PC-9 (cell line): ENCODE measurements at places on chromosomes 16 and 17. TPM values are rescaled to one million over a fixed set of nuclear protein-coding genes. Genes with fewer than 3 reads are reported as not detected.

Gene DNAJA2
- total RNA-seq, result 78.9 and 89.8 TPM in 2 replicates

Gene CHRNE
- total RNA-seq, result 0.23 and 0.24 TPM in 2 replicates

Gene B9D1
- total RNA-seq, result 40.2 and 58.7 TPM in 2 replicates

Gene USP6
- total RNA-seq, result 0.11 TPM in 1 of 2 replicates, not detected in the other

Gene ELP5
- total RNA-seq, result 31.8 and 45.1 TPM in 2 replicates

Gene MYH1
- total RNA-seq, result not detected in 2 replicates

Gene FTO
- 49.2 and 58.1 TPM in 2 replicates for total RNA-seq

Gene SMYD4
- total RNA-seq, result 19.0 and 23.3 TPM in 2 replicates

Gene PKMYT1
- 105 and 112 TPM in 2 replicates for total RNA-seq

Gene MVD
- total RNA-seq, result 146 and 168 TPM in 2 replicates

Gene EPN3
- total RNA-seq, result 15.6 and 22.8 TPM in 2 replicates

DNA sequence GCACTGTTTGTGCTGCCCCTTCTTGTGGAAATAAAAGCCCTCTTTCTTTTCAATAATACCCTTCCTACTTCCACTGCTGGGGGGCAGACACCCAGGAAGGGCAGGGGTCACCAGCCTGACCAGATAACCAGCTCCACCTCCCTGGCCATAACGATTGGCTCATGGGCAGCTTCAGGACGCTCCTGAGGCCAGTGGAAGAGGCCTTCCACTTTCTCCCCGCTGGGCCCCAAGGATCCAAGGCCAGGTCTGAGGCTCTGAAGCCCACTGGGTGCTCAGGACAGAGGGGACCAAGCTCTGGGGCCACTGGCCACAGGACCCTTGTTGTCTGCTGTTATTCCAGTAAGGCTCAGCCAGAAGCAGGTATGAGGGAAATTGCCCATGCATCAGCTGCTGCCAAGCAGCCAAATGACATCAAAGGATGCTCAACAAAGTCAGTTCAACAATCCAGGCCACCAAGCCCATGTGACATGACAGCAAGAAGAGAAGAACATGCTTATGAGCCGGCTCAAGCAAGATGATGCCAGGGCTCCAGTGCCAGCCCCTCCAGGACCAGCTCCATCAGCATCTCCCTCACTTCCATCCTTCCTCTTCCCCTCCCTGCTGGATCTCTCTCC is 238.8 kb downstream of the ZNF423 start:
- no peak for DNase-seq

GRCh38 chr17:61720016-61720795 is 129.2 kb upstream of the NACA2 start:
- no peak for DNase-seq

GRCh38 chr17:28874750-28875149 is 19.9 kb downstream of the ERAL1 start:
- DNase-seq, result no peak

DNA sequence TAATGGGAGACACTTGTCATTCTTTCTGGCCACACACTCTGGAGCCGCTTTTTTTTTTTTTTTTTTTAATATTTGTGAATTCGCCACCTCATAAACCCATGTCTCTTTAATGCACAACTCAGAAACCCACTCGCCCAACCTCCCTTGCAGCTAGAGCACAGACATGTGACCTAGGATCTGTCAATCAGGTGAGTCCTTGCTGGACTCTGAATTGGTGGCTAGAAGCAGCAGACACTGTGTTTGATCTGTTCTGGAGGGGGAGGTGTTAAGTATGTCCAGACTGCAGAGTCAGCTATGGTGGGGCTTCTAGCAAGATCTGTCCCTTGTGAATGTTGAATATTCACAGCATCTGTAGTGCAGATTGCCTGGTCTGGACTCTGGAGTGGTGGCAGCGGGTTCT is 112.1 kb downstream of the PRKCB start:
- DNase-seq, result no peak

DNA sequence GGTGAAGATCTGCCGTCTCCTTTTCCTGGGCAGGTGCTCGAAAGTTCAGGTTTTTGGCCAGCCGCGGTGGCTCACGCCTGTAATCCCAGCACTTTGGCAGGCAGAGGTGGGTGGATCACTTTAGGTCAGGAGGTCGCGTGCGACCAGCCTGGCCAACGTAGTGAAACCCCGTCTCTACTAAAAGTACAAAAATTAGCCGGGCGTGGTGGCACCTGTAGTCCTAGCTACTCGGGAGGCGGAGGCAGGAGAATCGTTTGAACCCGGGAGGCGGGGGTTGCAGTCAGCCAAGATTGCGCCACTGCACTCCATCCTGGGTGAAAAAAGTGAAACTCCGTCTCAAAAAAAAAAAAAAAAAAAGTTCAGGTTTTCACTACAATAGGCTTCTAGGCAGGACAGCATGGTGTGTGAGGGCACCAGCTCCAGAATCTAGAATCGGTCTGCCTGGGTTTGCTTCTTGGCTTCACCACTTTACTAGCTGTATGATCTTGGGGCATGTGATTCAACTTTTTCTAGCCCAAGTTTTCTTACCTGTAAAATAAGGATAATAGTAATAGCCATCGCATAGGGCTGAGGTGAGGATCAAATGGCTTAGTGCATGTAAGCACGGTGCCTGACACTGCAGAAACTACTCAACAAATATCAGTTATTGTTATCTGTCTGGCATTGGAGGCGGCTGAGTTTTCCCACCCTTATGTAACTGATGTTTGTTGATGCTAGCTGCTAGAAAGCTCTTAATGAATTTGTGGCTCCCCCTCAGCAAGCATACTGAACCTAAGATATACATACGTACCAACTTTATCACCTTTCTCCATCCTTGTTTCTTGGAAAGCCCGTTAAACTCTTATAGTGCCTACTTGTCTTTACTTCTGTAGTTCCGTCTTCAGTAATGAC is 1.3 kb downstream of the PSMD12 start:
- no peak for DNase-seq

- DNase-seq, result no peak
These were observed 133.6 kb downstream of the BANP start for GRCh38 chr16:88084881-88085280.

- no peak for DNase-seq
These were observed 66.4 kb downstream of the HELZ start for GRCh38 chr17:67178555-67178954.

DNA sequence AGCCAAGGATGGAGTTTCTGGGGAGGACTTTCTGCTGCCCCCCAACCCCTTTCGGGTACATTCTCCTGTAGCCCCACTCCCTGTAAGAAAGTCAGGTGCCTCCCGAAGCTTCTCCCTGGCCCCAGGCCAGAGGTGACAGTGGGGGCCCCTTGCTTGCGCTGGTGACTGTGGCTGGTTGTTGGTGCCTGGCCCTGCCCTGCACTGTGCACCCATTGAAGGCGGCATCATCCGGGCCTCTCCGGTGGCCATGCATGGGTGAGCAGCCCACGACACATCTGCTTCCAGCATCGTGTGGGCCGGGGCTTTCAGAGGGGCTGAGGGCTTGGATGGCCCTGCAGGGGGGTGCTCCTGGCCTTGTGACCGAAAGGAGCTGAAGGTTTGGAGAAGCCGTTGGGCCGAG is 297.0 kb downstream of the SEC14L1 start:
- DNase-seq, result no peak

DNA sequence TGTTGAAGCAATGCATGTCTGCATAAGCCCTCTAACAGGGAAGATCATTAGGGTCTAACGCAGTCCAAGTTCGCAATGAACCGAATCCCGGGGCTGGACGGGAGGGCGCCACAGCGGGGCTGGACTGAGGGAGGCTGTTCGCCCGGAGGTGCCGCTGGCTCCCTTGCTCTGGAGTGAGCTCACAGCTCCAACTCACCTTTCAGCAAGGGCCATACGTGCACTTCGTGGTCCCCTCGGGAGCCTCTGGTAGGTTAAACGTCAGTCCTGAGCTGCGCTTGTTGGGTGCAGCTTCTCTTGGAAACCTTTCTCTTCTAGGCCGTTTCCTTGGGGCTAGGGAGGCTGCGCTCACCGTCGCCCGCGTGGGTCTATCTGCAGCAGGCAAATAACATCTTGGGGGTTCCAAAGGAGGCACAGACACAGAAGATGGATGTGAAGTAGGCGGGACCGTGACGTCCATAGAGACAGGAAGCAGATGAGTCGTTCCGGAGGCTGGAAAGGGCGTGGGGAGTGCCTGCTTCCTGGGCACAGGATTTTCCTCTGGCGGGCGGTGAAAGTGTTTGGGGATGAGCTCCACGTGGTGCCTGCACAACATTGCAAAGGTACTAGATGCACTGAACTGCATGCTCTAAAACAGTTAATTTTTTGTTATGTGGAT is 21.9 kb downstream of the ATP2C2 start:
- no peak for DNase-seq

DNA sequence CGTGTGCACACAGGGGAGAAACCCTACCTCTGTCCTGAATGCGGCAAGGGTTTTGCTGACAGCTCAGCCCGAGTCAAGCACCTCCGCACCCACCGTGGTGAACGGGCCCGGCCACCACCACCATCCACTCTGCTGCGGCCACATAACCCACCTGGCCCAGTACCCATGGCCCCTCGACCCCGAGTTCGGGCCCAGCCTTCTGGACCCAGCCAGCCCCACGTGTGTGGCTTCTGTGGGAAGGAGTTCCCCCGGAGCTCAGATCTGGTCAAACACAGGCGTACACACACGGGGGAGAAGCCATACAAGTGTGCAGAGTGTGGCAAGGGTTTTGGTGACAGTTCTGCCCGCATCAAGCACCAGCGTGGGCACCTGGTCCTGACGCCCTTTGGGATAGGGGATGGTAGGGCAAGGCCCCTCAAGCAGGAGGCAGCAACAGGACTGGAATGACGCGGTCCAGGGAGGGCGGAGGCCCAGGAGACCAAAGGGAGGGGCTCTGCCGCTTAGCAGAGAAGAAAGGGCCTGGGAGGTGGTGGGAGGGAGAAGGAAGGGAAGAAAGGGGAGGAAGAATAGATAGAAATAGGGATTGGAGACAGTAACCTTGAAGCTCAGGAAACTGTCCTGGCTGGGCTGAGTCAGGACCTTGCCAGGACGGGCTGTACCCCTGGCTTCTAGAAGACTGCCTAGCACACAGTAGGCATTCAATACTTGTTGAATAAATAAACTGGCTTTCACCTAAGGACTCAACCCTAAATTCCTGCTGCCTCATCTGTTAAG is 3.6 kb downstream of the ZNF48 start:
- no peak for DNase-seq

GRCh38 chr16:51430716-51431369 is 279.8 kb upstream of the SALL1 start:
- no peak for DNase-seq

DNA sequence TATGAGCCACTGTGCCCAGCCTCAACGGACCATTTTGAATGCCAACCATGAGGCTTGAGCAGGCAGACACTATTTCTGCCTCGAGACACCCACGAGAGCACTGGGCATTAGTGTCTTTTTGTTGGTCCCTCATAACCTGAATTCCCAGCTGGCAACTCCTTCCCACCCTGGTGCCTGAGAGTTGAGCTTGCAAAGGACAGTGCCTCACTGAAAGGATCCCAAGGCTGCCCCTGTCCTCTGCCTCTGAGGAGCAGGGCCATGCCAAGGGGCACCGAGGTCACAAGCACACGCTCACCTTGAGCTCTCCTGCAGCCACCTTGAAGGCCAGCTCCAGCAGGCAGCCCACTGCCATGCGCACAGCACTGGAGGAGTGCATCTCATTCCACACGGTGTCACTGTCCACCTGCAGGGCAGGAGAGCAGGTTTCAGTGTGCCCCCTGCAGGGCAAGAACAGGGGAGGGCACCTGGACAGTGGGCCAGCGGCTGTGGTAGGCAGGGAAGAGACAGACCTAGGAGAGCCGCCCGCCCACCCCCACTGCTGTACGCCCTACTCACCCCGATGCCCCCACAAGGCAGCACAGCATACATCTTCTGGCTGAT is 12.8 kb downstream of the G6PC3 start:
- peak; percentile 58 for DNase-seq

GRCh38 chr17:21389394-21389793 is 13.2 kb downstream of the KCNJ12 start:
- DNase-seq, result no peak

DNA sequence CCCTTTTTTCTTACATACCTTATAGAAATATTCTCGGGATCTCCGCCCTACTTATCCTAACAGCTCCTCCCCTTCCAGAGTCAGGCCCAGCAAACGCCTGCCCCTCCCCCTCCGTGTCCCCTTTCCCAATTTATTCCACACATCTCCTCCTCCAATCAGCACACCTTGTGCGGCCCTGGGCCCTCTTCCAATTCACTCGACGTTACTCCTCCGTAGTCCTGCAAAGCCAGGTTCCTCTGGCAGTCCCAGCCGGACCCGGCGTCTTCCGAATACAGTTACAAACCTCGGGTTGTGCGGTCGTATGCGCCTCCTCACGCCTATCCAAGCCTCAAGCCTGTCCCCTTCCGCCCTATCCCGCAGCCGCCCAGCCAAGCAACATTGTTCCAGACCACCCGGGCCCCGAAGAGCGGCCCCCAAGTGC is 677 bp downstream of the CBX1 start:
- DNase-seq, result peak; percentile 73

- peak; percentile 92 for DNase-seq
These were observed 1.6 kb downstream of the COASY start for GRCh38 chr17:42563543-42563942.

GRCh38 chr17:28324781-28325180 is 5.8 kb downstream of the TMEM97 start:
- DNase-seq, result no peak

DNA sequence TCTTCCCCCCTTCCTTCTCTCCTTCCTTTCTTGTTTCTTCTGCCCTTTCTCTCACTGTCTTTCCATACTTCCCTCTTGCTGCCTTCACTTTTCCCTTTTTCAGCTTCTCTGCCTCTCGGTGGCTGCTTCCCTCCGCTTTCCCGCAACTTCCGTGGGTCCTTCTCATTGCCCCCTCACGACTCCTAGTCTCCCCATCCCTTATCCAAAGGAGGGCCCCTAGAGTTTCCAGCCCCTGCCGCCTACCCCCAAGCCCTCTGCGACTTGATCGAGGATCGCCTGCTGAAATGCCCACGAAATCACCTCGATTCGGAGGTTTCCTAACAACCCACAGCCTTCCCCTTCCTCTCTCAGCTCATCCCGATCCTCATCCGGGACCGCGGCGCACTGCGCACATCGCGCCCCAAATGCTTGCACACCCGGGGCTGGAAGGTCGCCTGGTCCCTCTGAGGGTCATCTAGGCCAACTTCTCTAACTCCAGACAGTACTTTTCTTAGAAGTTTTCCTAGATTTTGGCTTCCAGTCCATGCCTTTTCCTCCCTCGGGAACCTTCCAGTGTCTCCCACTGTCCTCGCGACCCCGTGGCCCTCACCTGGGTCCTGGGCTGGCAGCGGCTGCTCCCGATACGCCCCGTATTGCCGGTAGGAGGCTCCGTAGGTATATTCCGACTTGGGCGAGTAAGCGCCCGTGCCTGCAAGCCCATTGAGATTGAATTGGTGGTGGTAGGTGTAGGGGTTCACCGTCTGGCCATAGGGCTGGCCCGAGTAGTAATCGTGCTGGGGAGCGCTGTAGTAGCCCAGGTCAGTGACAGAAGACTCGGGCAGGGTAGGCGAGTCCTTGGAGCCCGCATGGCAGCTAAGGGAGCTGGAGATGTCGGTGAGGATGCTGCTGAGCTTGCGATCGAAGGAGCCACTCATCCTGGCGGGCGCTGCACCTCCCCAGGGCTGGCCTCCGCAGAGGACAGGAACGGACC is 654 bp downstream of the DLX3 start:
- peak; percentile 18 for DNase-seq

GRCh38 chr16:29014561-29015069 is 29.8 kb downstream of the LAT start:
- no peak for DNase-seq

GRCh38 chr16:15483857-15484256 is 49.5 kb downstream of the BMERB1 start:
- DNase-seq, result no peak
